ENCODE measurements at places on chromosomes 12 and 14.

- no peak for DNase-seq
These were observed 5.1 kb upstream of the OTUB2 start for GRCh38 chr14:94021001-94021400.

DNA sequence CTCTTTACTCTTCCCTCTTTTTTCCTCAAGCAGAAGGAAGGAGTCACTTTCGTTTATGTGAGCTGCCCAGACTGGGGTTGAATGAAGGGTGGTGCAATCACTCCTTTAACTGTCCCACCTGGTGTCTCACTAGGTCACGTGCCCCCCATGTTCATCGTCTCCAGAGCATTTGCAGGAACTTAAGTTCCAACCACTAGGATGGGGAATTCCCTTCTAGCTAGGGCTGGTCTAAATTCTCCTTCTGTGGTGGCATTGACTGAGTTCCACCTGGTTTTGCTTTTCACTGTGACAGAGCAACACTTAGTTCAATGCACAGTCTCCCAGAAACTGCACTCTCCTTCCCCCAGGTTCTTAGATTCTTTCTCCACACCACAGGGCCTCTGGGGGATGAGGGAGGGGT is 9.5 kb downstream of the FANCM start:
- no peak for DNase-seq

DNA sequence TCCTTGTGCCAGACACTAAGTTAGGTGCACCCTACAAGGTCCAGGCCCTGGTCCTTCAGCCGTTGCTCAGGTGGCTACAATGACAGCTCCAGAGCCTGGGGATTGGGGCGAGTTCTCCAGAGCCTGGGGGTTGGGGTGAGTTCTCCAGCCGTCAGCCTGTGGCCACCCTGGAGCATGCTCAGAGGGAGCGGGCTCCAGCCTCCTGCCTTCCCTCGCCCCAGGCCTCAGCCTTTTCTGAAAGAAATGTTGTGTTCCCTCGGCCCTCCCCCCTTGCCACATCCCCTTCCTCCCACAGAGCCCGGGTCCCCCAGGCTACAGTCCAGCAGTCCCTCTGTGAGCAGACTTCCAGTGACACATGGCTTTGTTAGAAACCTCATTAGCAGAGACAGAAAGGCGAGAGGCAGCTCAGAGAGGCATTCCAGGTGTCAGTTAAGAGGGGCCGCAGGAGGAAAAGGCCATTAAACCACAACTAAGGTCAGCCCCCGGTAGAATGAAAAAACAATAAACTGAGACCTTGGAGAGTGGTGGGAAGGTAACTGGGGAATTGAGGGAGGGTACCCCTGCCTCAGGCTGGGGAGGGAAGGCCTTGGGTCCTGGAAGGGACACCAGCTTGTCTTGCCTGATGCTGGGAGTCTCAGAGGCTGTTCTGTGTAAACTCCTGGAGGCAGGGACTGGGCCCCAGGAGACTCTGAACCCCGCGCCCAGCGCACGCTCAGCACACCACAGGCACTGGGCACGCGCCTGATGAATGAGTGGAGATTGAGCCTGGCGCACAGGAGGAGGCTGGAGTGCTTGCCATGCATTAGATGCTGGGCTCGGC is 23.1 kb upstream of the COL2A1 start:
- DNase-seq: no peak

- DNase-seq: no peak
These were observed 116.5 kb downstream of the RFLNA start for GRCh38 chr12:124411281-124411878.

DNA sequence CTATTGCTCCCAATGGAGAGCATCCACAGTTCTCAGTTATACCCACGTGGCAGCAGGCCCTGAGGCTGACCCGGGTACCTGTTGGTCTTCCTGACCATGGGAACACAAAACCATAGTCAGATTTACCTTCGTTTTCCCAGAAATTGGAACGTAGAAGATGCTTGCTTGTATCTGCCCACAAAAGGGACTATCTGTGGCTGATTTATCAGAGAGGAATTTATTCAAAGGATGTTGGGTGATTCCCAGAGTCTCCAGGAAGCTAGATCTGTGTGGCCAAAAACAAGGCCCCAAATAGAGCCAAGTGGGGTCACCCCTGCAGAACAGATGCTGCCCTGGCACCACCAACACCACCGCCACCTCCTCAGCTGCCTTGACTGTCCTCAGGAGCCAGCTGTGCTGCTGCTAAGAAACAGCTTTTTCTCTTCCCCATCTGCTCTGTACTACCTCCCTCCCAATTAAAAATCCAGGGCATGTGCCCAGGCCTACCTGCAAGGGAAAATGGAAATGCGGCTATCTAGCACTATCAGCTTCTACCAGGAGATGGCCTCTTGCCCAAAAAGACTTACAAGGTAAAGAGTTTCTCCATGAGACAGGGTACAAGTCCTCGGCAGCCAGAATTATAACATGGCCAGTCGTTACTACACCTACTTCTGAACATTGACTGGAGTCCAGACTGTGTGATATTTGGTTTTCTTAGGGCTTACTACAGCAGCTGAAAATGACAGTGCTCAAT is 128.6 kb upstream of the PLEKHG7 start:
- DNase-seq: no peak

DNA sequence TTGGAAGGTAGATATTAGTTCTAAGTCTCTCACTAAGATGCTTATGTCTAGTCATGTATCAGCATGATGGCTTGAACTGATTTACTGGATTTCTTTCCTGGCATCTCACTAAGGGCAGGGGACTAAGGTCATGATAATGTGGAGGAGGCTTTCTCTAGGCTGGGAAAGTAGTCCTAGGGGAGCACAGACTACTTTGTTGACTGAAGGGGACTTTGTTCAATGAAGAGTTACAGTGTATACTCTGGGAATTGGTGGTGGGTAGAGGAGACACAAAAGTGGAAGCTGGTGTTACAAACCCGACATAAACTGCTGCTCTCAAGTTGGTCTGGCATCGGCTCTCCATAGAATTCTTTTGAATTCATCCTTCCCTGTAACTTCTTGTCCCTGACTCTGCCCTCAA is 75.2 kb downstream of the SAMD4A start:
- DNase-seq: no peak

DNA sequence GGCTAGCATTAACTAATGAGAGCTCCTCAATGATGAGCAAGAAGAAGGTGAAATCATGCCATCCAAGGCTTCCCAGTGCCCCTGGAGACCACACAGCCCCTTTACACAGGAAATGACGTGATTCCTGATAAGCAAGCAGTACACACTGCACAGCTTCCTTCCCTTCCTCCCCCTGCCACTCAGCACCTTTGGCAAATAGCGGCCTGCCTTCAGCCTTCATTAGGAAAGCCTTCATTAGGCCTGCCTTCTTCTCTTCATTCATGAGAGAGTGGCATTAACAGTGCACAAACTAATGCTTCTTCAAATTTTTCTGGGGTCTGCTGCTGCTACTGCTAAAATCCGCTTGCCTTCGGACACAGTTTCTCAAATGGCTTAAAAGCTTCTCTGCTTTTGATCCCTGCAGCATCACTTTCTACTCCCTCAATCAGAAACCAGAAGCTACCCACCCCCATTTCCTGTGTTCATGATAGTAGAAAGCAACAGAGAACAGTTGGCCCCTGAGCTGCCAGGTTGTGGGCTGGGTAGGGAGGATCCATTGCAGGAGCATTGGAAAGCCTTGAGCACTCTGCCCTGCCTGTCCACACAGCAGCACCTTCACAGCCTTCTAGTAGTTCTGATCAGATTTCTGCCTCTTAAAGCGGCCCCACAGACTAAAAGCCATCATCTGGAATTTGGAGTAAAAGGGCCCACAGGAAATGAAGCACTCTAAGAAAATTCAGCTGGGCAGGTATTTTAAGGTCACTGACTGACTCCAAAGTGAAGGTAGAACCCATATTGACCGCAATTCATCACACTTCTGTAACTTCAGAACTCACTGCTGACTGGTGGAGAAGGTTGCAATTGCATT is 103.8 kb upstream of the ETV6 start:
- DNase-seq: peak; percentile 18

DNA sequence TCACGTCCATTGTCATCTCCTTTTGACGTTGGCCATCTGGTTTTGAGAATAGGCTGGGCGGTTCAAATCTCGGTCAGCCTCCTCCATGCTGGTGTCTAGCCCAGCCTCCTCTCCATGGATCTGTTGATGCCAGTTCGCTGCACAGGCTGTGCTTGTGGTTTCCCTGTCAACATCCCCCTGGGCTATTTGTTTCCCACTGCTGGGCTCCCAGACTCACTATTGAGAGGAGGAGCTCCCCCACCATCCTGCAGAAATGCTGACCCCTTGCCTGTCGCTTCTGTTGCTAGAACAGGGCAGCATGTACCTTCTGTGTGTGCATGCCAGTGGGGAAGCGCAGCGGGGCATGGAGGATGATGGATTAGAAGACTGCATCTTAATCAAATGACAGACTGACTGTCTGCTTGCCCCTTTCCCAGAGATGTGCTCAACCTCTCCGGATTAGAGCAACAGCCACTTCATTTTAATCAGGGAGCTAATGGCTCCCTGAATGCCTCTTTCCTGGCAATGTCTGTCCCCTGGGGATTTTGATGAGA is 170.5 kb downstream of the TSPAN9 start:
- DNase-seq: no peak

DNA sequence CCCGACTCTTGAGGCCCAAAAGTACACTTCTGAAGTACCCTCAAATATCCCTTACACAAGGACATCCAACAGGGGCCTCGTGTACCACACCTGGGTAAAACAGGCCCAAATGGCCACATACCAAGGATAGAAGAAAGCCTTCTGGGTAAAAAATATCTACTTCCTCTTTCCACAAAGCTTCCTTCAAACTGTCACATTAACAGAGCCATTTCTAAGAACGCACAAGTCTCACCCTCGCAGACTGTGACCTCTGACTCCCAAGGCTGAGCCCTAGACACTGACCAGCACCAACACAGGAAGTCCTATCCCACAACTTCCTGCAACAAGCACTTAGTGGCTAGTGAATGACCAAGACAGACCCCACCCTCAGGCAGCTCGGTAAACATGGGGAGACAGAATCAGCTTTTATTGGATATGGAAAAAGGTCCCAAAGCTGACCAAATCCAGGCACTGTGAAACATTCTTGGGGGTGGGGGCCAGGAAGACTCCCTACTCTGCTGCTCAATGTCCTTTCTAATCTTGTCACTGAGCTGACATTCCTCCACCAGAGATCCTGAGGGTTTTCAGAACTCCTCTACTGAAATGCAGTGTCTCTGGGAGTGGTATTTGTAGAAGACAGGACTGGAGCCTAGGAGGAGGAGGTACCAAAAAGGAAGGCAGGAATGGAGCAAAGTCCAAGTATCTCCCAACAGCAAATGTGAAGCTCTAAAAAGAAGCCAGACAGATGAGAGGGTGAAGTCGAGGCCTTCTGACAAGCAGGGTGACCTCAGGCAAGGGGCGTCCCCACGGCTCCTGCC is 15.9 kb downstream of the KCTD10 start:
- DNase-seq: no peak

DNA sequence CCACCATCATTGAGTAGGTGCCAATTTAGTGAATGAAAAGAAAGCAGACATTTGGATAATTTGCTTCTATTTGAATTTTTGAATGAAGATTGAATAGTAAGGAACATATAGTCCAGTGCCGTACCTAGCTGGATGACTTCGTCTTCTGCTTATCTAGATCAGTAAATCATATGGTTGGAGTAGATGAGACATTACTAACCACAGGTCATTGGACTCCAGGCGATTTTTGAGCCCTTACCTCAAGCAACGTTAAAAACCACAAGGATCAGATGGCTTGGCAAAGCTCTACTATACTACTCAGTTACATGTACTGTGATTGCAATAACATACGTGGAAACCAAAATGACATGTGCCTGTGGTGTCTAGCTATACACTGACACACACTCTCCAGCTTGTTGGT is 1.7 kb upstream of the SPATS2 start:
- DNase-seq: no peak

DNA sequence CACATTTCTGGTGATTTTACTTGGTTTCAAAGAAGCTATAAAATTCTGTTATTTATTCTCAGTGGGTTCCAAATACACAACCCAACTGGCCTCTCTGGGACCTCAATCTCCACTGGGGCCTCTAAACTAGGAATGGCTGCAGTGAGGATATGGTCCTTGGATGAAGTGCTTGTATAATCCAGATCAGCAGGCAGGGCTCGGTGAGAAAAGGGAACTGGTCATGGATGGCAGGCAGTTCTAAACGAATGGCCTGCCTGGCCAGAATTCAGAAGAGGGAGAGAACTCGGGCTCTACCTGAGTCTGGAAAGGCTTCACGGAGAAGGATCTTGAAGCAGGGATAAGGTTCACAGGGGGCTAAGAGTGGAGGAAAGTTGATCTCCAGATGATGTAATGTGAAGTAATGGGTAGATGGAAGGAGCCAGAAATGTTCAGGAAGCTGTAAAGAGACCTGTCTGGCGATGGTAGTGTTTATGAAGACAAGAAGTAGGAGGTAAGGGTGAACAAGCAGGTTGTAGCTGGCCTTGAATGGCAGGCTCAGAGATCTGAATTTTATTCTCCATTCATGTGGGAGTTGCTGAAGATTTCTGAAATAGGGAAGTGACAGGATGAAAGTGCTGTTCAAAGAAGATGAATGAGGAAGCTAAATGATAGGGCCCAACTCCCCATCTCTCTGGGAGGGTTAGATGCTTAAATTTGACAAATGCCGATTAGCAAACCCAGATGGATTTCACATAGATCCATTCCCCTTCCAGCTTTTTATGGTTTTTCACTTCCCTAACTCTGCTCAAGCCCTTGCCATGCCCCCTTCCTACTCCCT is 31.5 kb upstream of the ANO6 start:
- DNase-seq: no peak

- DNase-seq: no peak
These were observed 3.5 kb upstream of the BDKRB1 start for GRCh38 chr14:96252323-96252998.

- DNase-seq: no peak
These were observed 22.5 kb downstream of the MAP3K12 start for GRCh38 chr12:53476769-53477209.

- no peak for DNase-seq
These were observed 619 bp downstream of the ERC1 start for GRCh38 chr12:991350-992333.

DNA sequence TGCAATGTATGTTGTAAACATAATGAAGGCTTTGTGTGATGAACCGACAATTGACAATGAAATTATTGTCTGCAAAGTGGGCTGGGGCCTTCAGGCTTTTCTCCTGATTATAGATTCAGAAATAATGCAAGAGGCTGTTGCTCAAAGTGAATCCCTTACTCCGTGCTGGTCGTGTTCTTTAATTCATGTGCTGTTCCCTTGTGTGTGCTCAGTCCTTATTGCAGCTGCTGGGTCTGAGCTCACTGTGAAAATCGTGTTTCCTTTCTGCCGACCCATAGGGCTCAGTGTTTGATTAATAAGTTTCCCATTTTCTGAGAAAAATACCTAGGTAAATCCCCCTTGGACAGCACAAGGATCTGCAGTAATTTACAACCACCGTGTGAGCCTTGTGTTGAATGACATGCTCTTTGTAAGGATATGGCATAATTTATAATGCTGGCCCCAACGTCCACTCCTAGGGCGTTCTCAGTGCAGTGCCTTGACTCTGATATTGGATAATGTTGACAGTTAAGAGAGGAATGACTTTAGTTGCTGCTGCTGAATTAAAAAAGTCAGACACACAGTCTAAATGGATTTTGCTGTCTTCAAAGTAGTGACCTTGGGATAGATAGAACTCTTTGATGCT is 81.6 kb downstream of the RGS6 start:
- no peak for DNase-seq

Data from stimulated activated CD4-positive, alpha-beta T cell treated with anti-CD3 and anti-CD28 coated beads, Interleukin-4, amount 100 ng/mL, for 1 hour (primary cell).